HFFc6 (cell line): ENCODE measurements at places on chromosomes 1 and 21.

DNA sequence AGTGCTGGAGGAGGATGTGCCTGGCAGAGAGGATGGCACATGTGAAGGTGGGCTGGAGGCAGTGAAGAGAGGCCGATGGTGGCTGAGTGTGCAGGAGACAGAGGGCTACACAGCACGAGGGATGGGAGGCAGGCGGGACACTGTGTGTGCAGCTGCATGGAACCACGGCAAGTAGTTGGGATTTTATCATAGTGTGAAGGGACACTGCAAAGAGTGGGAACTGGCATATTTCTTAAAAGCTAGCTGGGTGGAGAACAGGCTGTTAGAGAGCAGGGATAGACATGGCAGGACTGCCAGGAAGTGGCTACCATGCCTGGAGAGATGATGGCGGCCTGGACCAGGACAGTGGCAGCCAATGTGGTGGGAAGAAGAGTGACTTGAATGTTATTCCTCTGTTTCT lies 102.4 kb upstream of the TLR5 start:
- no peak for DNase-seq

DNA sequence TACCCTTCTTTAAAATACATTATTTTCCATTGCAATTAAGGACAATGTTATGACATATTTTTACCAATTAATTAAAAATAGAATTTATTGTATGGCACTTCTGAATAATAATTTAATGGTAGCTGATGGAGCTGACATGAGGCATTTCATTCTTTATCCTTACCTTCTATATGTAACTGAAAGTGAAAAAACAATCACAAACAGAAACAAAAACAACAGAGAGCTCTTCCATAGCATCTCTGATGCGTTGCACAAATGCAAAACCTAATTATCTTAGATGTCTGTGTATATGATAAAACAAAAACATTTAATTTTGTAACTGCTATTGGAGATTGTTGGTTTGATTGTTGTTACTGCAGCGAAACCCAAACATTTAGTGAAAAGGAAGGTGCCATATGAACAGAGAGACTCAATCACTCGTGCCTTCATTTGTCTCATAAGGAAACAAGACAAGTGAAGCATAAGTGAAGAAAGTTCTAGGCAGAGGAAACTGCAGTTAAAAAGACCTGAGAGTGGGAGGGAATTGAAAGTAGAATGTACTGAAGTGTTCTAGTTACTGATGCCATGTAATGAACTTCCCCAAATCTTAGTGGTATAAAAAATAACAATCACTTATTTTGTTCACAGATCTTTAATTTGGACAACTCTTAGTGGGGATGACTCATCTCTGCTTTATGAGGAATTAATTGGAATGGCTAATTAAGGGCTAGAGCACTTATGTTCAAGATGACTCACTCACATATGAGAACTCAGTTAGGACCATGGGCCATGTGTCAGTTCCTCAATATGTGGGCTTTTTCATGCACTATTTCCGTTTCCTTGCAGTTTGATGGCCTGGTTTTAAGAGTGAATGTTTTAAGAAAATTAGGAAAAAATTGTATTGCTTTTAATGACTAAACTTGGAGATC lies 245.0 kb upstream of the OLFM3 start:
- no peak for DNase-seq

GRCh38 chr1:25197235-25197975 lies 34.9 kb downstream of the SYF2 start:
- DNase-seq = no peak

DNA sequence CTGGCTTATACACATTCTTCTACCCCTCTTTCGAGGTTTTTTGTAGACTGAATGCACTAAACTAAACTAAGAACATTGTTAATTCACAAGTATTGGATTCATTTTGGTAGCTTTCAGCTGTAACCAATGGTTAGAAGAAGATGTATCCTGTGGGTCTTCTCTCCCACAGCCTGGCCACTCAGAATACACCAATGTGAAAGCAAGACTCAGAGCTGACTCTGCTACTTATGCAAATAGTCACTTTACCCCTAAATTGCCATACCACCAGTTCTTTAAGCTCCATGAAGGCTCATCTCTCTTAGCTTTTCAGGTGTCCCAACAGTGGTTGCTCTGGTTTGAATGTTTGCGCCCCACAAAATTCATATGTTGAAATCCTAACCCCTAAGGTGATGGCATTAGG lies 60.1 kb downstream of the RGS13 start:
- no peak for DNase-seq

DNA sequence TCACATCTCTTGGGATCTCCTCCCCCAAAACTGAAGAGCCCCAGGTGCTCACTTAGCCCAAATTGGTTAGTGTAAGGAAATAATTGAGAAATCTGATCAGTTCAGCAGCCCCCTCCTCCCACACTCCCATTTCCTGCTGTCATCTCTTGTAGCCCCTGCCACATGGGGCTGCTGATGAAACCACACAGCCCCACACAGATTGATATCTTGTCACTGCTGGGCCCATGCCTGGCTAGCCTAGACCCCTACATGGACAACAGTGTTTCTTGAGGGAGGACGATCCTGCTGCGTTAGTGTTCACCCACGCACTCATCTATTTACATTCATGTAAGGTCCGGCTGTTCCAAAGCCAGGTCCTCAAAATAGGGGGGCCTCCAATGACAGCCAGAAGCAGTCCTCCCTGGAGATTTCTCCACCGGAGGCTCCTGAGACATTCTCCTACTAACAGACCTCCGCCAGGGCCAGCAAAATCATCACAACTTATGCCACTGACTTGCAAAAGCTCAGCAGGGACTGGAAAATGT lies 23.9 kb upstream of the RXRG start:
- no peak for DNase-seq

GRCh38 chr1:31588751-31589515 lies 12.6 kb downstream of the TINAGL1 start:
- no peak for DNase-seq

- peak; percentile 57 for DNase-seq
These were observed 5.6 kb upstream of the FAM131C start for GRCh38 chr1:16078925-16079656.

- no peak for DNase-seq
These were observed 64.8 kb upstream of the ATP5PO start for GRCh38 chr21:33980276-33980916.

DNA sequence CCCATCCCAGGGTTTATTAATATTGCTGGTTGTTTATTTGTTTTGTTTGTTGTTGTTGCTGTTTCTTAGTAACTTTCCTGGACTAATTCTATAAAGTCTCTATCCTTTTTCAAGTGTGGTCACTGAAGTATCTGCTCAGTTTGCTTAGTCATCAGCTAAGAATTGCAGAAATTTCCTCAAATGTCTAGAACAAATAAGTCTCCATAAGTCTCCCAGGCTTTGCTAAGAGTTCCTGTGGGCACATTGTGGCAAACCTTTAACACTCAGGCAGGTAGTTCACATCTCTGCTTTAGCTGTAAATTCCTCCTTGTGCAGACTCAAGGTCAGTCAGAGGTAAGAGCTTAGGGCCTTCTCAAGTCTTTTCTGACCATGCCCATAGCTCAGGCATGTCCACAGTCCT lies 38.9 kb upstream of the C1orf185 start:
- DNase-seq = peak; percentile 93

DNA sequence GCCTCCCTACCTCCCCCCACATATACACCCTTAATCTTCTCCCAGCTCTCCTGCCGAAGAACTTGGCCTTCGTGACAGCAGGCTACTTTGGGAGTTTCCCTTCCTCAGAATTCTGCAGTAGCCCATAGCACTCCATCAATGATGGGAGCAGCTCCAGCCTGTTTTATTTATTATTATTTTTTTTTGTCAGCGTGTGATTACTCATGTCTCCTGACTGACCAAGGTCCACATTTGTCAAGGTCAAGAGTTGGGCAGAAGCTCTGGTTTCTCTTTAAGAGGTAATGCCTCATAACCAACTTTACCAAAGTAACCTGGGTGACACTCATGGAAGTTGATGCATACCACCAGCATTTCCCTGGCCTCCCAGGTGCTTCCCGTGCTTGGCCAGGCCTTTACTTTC lies 125.4 kb downstream of the ZZZ3 start:
- no peak for DNase-seq

DNA sequence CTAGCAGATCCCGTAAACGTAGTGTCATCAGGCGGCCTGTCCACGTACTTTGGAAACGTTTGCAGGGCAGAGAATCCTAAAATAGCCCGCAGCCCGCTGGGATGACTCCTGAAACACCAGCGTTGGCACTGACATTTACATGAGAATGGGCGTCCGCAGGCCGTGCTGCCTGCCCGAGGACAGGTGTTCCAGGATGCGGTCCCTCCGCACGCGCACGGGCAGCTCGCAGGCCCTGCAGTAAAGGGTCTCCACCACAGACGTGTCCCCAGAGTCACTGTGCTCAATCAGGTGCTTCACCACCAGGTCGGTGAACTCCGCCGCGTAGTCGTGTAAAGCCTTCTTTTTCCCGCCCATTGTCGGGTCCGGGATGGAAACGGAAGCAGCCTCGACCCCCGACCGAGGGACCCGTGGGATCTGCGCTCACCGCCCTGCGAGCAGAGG lies 5.8 kb upstream of the CCDC27 start:
- no peak for DNase-seq

DNA sequence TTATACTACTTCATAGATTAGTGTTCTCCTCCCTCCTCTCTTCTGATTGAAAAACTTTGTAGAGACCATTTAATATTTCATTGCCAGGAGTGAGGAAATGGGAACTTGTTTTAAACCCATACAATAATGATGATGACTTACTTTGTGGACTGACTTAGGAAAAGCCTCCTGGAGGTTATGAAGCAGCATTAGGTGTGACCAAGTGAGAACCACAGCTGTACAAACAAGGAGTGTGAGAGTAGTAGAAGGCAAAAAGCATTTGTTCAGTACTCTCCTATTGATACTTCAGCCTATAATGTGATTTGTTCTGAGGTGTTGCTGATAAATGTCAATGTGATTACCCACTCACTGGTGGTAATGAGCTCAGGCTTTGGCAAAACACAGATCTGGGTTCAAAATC lies 8.4 kb downstream of the TIPRL start:
- DNase-seq = no peak

GRCh38 chr1:96688767-96689166 lies 32.8 kb upstream of the PTBP2 start:
- no peak for DNase-seq

DNA sequence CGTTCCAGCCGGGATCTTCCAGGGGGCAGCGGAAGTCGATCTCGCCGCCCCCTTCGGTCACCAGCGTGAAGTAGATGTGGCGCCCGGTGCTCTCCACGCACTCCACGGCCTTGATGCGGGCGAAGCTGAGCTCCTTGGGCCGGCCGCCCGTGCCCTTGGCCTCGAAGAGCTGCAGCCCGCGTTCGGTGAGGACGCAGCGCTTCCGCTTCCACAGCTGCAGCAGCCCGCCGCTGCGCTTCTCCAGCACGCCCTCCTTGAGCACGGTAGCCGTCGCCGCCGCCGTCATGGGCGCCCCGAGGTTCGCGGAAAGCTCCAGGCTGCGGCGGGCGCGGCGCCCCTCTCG lies 516 bp downstream of the PHLDA3 start:
- no peak for DNase-seq

GRCh38 chr1:203644661-203645510 lies 18.3 kb downstream of the ATP2B4 start:
- peak; percentile 87 for DNase-seq

DNA sequence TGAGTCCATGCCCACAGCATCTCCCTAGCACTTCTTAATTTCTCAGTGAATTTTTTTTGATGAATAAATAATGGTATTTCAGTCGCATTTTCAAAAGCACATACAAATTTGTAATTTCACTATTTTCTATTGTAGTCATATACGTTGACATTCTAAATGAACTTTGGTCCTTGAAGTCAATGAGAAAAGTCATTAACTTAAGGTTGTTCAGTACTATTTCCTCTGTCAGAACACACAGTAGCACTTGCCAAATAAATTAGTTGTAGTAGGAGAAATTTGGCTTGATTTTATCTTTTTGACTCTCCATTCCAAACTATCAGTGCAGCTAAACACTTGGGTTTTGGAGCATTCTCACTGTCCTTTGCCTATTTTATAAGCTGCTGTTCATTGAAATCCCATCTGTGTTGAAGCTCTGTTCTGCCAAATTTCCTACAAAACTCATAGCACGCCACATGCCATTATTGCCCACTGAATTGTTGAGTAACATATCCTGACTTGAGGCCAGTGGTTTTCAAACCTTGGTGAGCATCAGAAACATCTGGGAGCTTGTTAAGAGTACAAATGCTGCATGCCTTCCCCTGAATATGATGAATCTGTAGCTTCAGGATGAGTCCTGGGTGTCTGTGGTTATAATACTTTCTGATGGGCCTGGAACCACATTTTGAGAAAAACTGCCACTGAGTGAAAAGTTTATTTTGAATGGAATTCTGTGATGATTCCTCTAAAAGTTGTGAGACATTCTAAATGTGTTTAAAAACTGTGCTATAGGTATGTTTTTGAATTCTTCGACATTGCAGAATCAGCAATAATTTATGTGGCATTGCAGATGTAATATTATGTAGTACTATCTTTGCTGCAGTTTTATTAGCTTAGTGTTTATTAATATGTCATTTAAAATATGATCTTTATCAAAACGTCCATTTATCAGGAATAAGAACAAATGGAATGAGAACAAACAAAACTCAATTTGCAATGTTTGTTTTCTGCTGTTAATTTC lies 78.9 kb downstream of the DNM3 start:
- DNase-seq = no peak

- no peak for DNase-seq
These were observed 82.2 kb upstream of the AK4 start for GRCh38 chr1:65065524-65066418.

- no peak for DNase-seq
These were observed 804 bp upstream of the IKBKE start for GRCh38 chr1:206469411-206469932.

DNA sequence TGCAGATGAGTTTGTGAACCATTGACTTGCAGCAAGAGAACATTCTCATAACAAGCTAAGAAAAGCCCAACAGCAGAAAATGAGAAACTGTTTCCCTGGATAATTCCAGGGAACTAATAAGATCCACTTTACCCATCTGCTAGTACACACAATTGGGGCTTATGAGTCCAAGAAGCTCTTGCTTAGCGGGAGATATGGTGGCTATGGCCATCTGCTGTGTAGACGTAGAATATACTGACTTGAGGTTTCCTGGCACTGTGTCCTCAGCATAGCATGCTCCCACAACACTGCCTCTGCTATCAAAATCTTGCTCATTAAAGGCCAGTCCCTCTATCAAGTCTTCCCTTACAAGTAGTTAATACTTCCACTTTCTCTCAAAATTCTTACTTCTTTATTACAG lies 6.8 kb upstream of the RXRG start:
- DNase-seq = no peak

DNA sequence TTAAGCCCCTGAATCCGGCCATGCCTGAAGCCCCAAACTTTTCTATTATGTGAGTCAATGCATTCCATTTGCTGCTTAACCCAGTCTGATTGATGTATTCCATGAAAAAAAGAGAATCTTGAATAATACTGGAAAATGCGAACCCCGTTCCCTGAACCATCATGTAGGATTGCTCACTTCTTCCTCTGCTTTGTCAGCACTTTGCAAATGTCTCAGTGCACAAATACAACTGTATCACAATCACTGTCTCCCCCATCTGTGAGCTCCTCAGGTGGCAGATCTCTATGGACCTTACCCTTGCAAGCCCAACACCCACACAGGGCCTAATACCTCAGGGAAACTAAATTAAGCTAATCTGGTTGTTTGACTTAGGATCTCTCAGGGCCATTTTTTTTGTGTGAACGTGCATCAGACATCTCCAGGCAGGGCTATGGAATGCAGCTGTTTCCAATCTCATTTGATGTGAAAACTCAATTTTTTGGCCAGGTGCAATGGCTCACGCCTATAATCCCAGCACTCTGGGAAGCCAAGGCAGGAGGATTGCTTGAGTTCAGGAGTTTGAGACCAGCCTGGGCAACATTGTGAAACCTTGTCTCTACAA lies 2.1 kb upstream of the RCAN3 start:
- DNase-seq = no peak
